ENCODE measurements at places on chromosomes 6 and 20.

DNA sequence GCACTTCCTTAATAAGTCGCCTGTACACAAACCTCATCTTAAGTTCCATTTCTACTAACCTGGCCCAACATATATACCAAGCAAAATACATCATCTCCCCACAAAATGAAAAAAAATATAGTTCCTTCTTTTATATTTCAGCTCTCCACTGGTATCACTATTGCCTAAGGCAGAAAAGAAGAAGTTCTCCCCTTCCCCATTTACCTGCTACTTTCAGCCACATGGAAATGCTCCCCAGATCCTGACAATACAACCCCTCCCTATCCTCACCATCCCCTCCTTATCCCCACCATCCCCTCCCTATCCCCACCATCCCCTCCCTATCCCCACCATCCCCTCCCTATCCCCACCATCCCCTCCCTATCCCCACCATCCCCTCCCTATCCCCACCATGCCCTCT is 175.7 kb downstream of the LINC00237 start:
- no peak for DNase-seq

DNA sequence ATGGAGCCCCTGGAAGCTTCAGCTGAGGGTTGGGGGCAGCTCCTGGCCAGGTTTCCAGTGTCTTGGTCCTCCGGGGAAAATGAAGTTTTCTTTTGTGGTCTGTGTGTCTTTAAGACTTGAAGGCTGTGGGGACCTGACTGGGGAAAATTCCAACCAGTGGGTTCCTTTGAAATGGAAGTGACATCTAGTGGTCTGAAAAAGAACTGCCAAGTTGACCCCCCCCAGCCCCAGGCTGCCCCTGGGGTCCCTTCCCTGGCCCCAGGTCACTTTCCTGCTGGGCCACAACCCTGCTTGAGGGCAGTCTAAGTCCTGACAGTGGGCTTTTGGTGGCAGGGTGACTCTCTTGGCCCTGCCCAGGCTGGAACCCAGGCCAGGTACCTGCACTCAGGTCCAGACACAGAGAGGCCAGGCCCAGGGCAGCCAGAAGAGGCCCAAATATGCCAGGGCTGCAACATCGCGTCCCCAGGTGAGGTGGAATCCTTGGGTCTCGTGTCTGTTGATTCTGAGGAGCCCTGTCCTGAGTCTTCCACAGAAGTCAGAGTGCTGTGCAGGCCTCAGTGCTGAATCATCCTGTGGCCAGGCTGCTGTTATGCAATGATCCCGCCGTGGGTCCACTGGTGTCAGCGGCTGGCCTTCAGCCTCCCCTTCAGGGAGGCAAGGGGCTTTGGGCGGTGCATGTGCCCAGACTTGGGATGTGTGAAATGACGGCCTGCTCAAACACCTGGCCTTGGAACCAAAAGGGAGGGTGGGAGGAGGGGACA is 68.4 kb downstream of the VEGFA start:
- no peak for DNase-seq

DNA sequence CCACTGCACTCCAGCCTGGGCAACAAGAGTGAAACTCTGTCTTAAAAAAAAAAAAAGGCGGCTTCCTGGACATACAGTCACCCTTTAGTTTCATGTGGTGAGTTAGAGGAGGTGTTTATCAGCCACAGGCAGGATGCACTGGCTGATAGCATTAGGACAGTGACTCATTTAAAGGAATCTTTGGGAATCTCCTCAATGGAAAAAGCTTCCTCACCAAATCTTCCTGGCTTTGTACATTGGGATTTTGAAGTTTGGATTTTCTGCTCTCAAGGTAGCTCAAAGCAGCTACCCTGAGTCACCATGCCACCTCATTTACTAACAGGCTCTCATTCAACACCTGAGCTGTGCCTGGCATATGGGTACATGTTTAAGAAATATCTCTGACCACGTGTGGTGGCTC is 20.2 kb downstream of the PRPH2 start:
- DNase-seq, result no peak

- no peak for DNase-seq
These were observed 28.1 kb downstream of the PTPN1 start for GRCh38 chr20:50538276-50538675.

DNA sequence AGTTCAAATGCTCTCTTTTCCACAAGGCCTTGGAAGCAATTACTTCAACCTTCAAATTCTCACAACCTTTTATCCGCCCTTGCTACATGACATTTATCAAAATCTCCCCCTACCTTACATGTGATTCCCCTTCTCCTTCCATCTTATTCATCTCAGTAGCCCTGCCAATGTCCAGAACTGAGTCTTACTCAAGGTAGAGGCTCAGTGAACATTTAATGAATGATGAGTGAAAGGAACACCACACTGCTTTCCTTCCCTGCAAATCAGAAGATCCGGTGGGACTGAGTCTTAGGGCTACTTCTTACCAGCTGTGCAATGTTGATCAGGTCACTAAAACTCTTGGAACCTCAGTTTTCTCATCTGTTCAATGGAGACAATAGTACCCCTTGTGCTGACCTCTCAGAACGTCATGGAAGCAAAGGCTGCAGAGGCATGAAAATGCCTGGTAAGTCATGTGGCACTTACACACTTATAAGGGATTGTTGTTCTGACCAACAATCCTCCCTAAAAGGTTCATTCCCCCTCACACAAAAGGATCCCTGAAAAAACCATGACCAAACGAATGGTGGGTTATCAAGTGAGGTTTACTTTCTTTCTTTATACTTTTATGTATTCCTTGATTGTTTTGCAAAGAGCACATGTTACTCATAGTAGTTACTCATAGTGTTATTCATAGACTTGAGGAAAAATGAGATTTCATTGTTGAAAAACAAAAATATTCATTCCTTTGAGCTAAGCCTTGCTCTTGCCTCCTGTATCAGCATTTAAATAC is 6.5 kb downstream of the MDGA1 start:
- DNase-seq, result no peak

DNA sequence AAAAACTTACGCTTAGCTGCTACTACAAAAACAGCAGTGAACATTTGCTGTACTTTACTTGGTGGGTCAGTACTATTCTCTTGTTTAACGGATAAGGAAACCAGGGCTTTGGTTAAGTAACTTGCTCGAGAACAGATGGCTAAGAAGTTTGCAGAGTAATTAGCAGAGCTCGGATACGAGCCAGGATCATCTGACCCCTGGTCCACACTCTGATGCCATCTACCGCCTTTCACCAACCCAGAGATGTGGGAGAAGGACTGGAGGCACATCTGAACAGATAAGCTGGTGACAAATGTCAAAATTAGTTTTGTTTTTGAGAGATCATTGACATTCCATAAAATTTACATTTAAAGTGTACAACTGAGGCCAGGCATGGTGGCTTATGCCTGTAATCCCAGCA is 18.9 kb upstream of the RPL7L1 start:
- DNase-seq, result no peak

- no peak for DNase-seq
These were observed 119.6 kb upstream of the DOK5 start for GRCh38 chr20:54355631-54356280.

GRCh38 chr6:87122477-87122876 is 27.6 kb upstream of the CGA start:
- no peak for DNase-seq

DNA sequence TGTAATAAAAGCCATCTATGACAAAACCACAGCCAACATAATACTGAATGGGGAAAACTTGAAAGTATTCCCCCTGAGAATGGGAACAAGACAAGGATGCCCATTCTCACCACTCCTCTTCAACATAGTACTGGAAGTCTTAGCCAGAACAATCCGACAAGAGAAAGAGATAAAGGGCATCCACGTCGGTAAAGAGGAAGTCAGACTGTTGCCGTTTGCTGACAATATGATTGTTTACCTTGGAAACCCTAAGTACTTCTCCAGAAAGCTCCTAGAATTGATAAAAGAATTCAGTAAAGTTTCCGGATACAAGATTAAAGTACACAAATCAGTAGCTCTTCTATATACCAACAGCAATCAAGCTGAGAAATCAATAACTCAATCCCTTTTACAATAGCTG is 14.0 kb upstream of the RUNX2 start:
- DNase-seq, result no peak

DNA sequence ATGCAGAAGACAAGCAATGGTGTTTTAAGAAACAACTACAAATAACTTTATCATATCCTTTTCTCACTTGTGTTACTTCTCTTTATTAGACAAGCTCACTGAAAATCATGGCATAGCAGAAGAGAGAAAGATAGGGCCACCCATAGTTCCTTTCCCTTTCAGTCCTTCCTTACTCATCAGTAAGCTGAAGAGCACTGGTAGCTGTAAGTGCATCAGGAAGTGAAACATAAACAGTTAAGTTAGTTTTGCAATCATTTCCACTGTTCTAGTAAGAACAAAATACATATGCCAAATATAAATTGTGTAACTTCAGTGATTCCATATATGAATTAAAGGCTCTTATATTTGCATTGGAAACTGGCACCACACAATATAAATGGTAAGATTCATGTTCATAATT is 220.1 kb downstream of the HACE1 start:
- DNase-seq, result no peak

- DNase-seq, result no peak
These were observed 17.1 kb upstream of the ADRM1 start for GRCh38 chr20:62285722-62286121.

GRCh38 chr6:62367601-62368000 is 81.6 kb upstream of the KHDRBS2 start:
- DNase-seq, result no peak

DNA sequence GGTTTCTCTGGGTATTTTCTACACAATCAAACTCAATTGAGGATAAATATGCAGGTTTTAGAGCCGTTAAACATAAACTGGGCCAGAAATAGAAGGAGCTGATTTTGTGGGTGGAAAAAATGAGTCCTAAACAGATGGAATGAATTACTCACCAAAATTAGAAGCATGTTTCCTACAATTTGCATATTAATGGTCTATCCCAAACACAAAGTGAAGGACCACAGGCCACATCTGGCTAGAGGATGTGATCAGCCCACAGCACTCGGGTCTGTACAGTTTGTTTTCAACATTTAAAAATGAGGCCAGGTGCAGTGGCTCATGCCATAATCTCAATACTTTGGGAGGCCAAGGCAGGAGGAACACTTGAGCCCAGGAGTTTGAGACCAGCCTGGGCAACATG is 296.3 kb downstream of the PREX1 start:
- DNase-seq, result no peak

GRCh38 chr6:100228834-100229441 is 234.9 kb upstream of the MCHR2 start:
- no peak for DNase-seq

- no peak for DNase-seq
These were observed 15.4 kb upstream of the IL22RA2 start for GRCh38 chr6:137188855-137189254.
